ENCODE measurements at places on chromosomes 3 and 15.

DNA sequence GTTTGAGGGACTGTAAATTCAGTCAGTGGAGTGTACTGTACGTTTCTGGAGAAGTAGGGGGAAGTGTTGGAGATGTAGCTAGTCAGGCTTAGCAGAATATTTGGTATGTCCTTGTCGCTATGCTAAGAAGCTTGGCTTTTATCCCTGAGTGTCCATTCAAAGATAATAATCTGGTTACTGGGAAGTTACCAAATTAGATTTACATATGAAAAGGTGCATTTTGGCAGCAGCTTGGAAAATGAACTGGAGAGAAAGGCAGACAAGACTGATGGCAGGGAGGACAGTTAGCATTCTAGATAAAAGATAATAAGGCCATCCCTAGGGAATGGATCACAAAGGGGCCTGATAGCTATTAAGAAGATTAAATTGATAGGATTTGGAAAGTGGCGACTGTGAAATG lies 58.7 kb downstream of the P2RY1 start:
- DNase-seq: no peak

DNA sequence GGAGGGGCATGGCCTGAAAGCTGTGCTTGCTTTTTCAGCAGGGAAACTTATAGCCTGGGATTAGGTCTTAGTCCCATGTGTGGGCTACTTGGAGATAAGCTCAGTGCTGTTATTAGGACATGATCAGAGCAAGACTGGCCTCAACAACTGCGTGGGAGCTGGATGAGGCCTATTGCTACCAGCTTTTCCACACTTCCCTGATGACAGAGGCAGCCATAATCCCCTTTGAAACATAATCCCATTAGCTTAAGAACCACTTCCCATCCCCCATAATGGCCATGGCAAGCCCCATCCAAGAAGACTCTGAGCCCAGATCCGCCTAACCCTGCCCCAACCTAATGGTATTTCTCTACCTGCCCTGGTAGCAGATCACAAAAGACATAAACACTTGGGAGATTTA lies 26.6 kb upstream of the GK5 start:
- DNase-seq: no peak

- no peak for DNase-seq
These were observed 290.5 kb downstream of the PLCL2 start for GRCh38 chr3:17175187-17175807.

DNA sequence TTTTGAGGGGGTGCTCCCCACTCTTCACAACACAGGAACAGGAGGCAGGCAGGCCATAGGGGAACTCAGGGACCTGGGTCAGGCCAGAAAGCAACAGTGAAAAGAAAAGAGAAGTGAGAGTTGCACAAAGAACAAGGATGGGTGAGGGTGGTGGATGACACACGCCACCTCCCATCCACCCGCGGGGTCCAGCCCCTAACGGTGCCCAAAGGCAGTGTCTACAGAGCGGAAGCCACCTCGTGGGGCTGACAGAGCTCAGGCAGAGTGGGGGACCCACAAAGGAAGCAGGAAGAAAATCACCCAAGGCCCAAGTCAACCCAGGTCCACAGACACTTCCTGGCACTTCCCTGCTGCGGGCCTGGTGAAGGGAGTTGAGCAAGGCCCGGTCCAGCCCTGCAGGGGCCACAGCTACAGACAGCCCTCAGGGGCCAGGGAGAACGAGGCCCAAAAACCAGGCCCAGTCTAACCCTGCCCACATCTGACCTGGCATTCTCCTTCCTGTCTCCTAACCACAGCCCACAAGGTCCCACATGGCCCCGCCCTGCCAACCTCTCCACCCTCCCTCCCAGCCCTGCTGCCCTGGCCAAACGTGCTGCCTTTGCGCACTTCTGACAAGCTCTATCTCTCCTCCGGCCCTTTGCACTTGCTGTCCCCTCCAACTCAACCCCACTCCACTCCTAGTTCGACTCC lies 5.9 kb downstream of the NUP210 start:
- peak; percentile 37 for DNase-seq

GRCh38 chr15:62912282-62912681 lies 130.3 kb upstream of the TPM1 start:
- DNase-seq: no peak

- DNase-seq: peak; percentile 55
These were observed 5.9 kb downstream of the FLNB start for GRCh38 chr3:58013973-58014649.

DNA sequence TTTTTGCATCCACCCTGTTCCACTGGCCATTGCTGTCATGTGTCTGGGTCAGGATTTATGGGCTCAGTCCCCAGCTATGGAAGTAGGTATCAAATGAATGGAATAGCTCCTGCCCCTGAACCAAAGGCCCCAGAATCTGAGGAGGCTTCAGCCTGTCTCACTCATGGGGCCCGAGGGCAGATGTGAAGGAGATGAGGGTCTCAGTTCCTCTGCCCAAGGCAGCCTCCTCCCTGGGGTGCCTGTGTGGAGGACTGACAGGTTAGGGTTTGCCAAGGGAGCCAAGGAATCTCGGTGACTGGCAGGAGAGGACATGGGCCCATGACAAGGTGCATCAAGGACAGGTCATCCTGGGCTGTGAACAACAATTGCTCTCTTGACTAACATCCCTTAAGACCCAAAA lies 70.4 kb downstream of the CPN2 start:
- no peak for DNase-seq

DNA sequence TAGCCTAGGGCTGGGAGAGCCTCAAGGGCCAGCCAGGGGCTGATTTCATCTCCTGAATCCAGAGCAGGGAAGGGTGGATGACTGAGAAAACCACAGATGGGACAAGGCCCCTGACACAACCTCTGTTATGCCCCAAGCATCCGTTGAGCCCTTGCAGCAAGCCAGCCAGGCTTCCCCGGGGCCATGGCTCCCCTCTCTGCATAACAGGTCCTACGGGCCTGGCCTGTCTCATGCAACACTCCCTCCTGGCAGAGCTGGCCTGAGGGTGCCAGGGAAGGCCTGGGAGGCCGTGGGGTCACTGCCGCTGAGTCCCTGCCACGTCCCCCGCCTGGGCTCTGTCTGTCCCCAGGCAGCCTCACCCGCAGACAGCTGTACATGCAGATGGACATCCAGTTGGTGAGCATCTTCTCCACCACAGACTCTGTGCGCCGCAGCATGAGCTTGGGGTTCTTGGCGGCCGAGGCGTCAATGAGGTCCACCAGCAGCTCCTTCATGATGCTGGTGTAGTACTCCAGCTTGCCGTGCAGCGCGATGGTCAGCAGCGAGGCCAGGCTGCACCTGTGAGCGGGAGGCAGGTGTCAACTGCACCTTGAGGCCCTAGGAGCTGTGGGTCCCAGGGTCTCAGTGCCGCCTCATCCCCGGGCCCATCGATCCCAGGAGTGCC lies 22.1 kb downstream of the H1-8 start:
- peak; percentile 47 for DNase-seq

GRCh38 chr3:178562143-178562946 lies 26.1 kb downstream of the KCNMB2 start:
- peak; percentile 41 for DNase-seq

GRCh38 chr3:32132121-32132520 lies 25.7 kb downstream of the GPD1L start:
- no peak for DNase-seq

DNA sequence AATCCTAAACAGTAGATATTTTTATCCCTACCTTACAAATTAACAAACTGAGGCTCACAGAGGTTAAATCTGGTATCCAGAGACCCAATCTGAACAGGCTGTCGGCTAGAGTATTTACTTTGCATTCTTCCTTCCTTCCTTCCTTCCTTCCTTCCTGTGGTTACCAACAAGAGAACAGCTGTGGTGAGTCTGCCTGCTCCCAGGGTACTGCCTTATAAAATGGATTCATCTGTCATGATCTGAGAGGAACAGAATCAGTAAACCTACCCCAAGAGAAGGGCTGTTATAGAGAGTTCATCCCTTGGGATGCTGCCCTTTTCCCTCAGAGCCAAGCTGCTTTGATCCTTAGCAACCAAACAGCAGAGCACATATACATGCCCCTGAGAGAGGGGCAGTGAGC lies 3.6 kb downstream of the GADL1 start:
- DNase-seq: no peak

GRCh38 chr3:34202975-34203374 lies 404.5 kb downstream of the PDCD6IP start:
- DNase-seq: no peak

DNA sequence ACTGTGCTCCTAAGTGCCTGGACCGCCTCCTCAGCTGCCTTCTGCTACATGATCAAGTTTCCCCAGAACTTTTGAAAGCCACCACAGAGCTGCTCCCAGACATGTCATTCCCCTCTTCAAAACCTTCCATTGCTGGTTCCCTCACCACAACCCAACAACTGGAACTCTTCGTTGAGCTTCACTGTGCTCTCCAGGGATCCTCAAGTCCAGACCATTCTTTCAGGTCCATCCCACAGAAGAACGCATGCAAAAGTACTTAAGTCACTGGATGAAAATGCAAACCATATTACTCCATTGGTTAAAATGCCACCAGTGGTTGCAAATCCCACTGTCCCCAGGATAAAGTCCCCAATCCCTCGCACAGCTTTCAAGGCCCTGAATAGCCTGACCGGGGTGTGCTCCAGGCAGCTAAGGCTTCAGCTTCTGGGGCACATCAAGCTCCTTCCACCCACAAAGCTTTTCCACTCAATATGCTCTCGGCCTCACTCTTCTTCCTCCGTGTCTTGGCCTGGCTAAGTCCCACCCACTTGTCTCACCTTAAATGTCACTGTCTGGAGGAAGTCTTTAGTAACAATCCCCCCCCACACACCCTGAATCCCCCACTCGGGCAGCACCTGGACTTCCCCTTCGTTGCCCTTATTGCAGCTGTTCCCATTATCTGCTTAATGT lies 84.8 kb downstream of the XXYLT1 start:
- DNase-seq: no peak

DNA sequence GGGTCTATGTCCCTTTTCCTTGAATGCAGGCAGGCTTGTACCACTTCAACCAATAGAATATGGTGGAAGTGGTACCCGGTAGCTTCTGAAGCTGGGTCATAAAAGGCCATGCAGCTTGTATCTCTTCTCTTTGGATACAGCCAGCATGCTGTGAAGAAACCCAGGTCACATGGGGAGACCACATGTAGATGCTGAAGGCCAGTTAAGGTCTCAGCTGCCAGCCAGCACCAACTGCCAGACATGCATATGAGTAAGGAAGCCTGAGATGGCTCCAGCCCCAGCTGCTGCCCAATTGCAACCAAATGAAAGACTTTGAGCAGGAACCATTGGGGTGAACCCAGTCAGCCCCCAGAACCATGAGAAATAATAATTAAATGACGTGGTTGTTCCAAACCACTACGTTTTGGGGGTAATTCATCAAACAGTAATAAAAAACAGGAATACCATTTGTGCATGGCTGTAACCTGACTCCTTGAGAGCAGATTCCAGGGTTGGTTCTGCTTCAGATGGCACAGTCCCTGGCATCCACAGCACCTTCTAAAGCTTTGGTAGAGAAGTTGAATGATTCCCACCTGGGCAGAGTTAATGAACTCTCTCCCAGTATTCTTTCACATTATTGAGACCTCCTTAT lies 3.8 kb downstream of the RBP2 start:
- DNase-seq: no peak

GRCh38 chr3:52218937-52219650 lies 6.4 kb downstream of the TLR9 start:
- no peak for DNase-seq

DNA sequence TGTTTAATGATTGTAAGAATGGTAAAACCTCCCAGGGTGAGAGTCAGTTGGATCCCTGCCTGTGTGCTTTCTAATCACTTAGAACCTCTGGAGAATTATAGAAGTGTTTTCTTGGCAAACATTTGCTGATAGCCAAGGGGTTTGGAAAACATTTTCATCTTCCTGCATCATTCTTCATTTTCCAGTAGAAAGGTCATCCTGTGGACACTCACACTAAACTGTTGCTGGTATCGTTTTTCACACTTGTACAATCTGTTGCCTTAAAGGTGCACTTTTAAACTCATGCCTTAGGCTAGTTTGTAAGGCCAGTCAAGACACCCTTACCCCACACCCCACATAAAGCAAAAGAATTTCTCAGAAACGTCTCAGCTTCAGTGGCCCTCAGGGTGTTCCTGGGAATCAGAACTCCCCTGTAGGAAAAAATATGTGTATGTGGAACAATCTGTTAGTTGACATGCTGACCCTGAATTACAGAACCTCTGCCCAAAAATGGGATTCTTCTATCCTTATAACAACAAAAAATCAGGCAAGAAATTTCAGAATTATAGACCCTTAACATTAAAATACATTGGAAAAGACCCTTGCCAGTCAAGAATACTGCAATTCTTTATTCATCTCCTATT lies 5.8 kb upstream of the PLD1 start:
- DNase-seq: no peak

DNA sequence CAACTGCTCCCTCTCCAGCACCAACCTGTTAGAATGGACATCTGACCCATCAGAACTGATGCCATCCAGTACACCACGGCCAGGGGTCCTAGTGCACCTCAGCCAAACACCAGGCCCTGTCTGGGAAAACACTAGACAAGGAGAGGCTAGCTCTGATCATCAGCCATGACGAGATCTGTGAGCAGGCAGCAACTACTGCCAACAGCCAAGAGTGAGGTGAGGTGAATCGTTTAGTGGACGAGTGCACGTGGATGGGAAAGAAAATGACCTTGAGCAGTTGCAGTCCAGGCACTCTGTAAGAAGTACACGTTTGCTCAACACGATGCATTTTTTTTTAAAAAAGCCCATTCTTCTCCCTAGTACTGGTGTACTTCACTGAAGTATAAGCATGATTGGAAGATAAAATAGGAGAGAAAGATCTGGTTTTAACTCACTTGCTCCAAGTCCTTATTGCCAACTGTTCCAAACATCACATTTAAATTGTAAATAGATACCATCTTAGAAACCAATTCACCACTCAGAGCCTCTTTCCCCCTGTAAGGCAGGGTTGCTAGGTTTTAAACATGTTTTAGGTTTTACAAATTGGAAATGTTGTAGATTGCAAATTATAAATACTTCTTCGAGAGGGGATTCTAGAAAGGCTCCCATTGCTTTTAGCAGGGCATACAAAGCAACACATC lies 5.7 kb downstream of the ST8SIA2 start:
- no peak for DNase-seq

DNA sequence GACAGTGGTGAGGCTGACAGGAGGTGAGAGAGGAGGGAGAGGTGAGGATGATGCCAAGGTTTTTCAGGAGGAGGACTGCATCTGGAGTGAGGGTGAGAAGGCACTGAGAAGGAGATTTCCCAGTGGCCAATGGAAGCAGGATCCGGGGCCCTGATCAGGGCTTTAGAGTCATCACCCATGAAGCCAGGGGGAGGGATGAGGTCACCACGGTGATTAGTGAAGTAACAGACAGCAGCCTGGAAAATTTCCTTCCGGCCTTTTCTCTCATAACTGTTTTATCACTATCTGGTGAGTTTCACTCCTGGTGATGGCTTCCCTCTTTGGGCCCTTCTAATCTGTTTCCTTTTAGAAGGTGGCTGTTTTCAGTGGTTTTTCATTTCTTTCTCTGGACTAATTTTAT lies 80.5 kb upstream of the WNT5A start:
- no peak for DNase-seq

- DNase-seq: no peak
These were observed 570.4 kb downstream of the AGBL1 start for GRCh38 chr15:86650094-86650493.
